ENCODE measurements at places on chromosomes 2 and 18. TPM values are rescaled to one million over a fixed set of nuclear protein-coding genes. Genes with fewer than 3 reads are reported as not detected.

GRCh38 chr2:128157644-128158043 is 66.6 kb downstream of the UGGT1 start:
- no peak for ATAC-seq

GRCh38 chr2:32805104-32806095 is 141.4 kb upstream of the LTBP1 start:
- peak; percentile 80 for ATAC-seq

DNA sequence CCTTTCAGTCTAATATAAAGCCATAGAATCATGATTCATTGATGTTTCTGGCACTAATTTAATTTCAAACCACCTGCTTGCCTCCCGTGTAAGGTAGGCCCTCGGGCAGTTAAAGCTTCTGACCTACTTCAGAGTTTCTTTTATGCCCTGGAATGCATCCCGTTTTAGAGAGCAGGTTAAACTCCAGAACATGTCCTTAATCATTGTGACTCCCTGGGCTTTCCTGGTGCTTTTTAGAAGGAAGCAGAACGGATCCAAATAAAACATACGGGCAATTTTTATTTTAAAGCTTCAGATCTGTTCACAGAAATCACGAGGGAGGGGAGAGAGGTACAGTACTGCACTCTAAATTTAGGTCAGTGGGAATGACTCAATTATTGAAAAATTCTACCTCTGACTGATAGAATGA is 134.8 kb downstream of the GCA start:
- ATAC-seq, result peak; percentile 83

- ATAC-seq, result no peak
Observed at GRCh38 chr2:62814123-62814522, 108.6 kb downstream of the EHBP1 start.

DNA sequence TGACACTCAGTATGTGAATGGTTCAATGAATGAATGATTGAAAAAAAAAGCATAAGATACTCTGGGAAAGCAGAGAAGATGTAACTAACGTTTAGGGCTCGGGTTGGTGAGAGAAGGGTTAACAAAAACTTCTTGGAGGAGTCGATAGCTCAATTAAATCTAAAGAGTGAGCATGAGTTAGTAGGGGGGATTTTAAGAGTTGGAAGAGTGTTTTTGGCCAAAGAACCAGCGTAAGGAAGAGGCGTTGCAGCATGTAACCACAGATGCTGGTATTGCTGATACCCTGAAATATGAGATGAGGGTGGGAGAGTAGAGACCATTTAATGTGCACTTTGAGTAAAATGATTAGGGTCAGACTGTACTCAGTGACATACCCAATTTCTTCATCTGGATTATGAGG is 14.5 kb downstream of the ARHGAP28 start:
- ATAC-seq, result no peak

- no peak for ATAC-seq
Observed at GRCh38 chr2:27074738-27075565, 3.5 kb upstream of the EMILIN1 start.

DNA sequence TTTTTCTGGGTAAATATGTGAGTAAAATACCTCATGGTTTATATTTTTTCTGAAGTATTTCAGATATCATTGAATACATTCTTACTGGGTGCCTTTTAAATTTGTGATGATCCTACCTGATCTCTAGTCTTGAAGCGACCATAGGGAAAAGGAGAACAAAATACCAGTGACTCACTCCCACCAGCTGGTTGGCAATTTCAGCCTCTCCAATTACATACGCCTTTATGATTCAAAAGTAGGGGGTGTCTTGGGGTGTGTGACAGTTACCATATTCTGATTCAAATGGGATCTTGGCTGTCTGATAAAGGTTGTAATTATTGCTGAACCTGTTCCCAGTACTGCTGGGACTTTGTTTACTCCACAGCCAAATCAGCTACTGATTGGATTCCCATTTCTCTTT is 175.9 kb upstream of the NXPH2 start:
- ATAC-seq, result no peak

GRCh38 chr18:59139291-59139614 is 431 bp upstream of the SEC11C start:
- peak; percentile 95 for ATAC-seq

DNA sequence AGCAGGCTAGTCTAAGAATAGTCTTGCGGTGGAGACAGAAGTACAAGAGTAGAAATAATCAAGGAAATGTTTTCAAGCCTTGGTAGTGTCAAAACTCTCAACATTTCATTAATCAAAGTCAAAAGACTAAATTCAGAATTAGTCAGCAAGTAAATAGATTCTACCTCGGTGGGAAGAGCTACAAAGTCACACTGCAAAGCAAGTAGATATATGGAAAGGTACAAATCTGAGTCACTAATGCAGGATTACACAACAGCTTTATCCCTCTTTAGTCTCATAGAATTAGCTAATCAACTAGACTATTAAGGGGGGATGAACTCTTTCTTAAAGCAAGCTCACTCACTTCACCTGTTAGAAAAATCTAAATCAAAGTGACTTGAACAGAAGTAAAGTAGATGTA is 568.7 kb upstream of the CNTNAP5 start:
- ATAC-seq, result no peak

DNA sequence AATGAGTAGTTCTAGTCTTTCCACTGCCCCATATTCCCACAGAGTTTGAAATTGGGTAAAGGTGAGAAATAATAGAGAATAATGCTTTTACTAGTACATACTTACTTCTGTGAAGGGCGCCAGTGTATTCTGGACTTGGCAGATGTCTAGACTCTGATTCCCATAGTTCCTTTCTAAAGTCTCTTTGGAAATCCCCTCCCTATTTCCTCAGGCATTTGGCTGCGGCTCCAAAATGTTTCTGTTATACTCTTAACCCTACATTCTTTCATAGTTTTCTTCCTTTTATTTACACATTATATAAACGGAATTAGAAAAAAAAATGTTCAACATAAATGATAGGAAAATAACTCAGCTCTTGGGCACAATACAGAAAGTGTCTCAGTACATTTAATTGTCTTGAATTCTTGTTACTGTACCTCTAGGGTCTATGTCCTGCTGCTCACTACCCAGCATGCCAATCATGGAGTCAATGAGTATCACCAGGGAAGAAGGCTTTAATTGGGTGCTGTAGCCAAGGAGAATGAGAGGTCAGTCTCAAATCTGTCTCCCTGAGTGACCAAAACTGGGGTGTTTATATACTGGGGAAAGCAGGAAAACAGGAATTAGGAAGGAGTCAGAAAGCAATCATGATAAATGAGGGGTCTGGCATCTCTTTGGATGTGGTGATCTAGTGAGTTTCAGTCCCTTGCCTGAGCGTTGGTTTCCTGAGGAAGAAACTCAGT is 147.8 kb upstream of the MMADHC start:
- no peak for ATAC-seq

DNA sequence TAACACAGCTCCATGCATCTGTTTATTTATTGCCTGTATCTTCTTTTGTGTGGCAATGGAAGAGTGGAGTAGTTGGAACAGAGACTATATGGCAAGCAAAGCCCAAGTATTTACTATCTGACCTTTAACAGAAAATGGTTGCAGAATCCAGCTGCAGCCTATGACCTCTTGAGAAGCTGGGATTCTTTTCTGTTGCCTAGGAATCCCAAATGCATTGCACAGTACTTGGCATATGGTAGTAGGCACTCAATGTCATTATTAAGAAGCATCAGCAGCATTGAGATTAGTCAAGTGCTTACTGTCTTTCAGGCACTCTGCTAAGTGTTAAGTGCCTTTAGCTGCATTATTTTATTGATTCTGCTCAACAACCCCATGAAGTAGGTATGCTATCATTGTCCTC is 331.6 kb downstream of the CCDC85A start:
- ATAC-seq, result no peak

GRCh38 chr2:223282221-223282620 is 230.2 kb downstream of the KCNE4 start:
- ATAC-seq, result no peak

GRCh38 chr2:189552334-189552990 is 28.1 kb downstream of the SLC40A1 start:
- ATAC-seq, result no peak

- no peak for ATAC-seq
Observed at GRCh38 chr2:50885948-50886347, 146.0 kb downstream of the NRXN1 start.

GRCh38 chr2:117068371-117068770 is 746.1 kb upstream of the DDX18 start:
- ATAC-seq, result no peak

GRCh38 chr2:141942006-141942789 is 188.6 kb downstream of the LRP1B start:
- ATAC-seq, result no peak

- no peak for ATAC-seq
Observed at GRCh38 chr2:6072768-6073167, 380.6 kb downstream of the SOX11 start.

DNA sequence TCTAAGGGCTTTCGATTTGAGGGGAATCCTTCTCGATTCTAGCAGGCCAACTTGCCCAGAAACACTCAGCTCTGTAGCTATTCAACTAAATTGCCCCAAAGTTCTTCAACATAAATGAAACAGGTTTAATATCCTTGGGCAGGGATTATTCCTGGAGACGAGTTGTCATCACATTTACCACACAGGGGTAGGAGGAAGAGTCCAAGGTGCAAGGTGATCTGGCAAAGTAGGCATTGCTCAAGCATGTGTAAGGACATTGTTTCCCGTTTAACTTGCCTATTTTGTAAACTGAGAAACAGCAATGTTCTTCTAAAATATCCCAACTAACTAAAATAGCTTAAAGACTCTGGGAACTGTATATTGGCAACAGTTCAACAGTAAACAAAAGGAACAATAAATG is 814.3 kb downstream of the BCL11A start:
- ATAC-seq, result no peak

GRCh38 chr18:32455361-32455760 is 15.3 kb downstream of the GAREM1 start:
- ATAC-seq, result no peak

Gene CDH2
- total RNA-seq, result not detected

Gene IL18R1
- total RNA-seq, result 1.1 TPM

Gene HNMT
- total RNA-seq, result 2.5 TPM

Gene PTPRM
- 5.3 TPM for total RNA-seq

Gene ARL5A
- total RNA-seq, result 55.7 TPM

Gene UBE2E3
- total RNA-seq, result 52.8 TPM

Gene MCM6
- 16.4 TPM for total RNA-seq

Gene LYG1
- total RNA-seq, result 0.20 TPM

Gene HAAO
- 4.1 TPM for total RNA-seq

Gene AGXT
- not detected for total RNA-seq

Gene SLC1A4
- total RNA-seq, result 12.6 TPM

Gene NGEF
- total RNA-seq, result 6.1 TPM

Gene CAPN14
- 191 TPM for total RNA-seq

Gene CYP27A1
- total RNA-seq, result 4.9 TPM

Gene SLC9A4
- 0.08 TPM for total RNA-seq

Gene NT5DC4
- not detected for total RNA-seq

Gene SERPINB3
- total RNA-seq, result 879 TPM

Measured in esophagus mucosa (tissue), 1 donor.